Thoracic aorta endothelial cell (primary cell): ENCODE measurements at places on chromosomes 7 and 10. TPM values are rescaled to one million over a fixed set of nuclear protein-coding genes. Genes with fewer than 3 reads are reported as not detected.

The LDB3 gene
- not detected in 2 replicates for total RNA-seq

The MSS51 gene
- 2.0 TPM in 2 replicates for total RNA-seq

The DOCK1 gene
- 110 and 118 TPM in 2 replicates for total RNA-seq

The NPFFR1 gene
- not detected in 2 replicates for total RNA-seq

The CCDC3 gene
- total RNA-seq: 1.7 and 1.8 TPM in 2 replicates

The ODAD2 gene
- total RNA-seq: 0.22 and 0.27 TPM in 2 replicates

The SGPL1 gene
- 19.1 and 23.0 TPM in 2 replicates for total RNA-seq

The LRRN3 gene
- not detected in 2 replicates for total RNA-seq

The ZNF479 gene
- not detected in 2 replicates for total RNA-seq

The CALHM2 gene
- total RNA-seq: 13.3 and 17.6 TPM in 2 replicates

The SFTPA1 gene
- total RNA-seq: not detected in 2 replicates

The EBLN1 gene
- total RNA-seq: not detected in 2 replicates
